CD4-positive, alpha-beta memory T cell (primary cell): ENCODE measurements at places on chromosomes 5 and 9.

- DNase-seq = no peak
Observed at GRCh38 chr9:7289773-7290172, 509.8 kb downstream of the DMAC1 start.

- DNase-seq = no peak
Observed at GRCh38 chr5:83967417-83967816, 246.8 kb upstream of the HAPLN1 start.

DNA sequence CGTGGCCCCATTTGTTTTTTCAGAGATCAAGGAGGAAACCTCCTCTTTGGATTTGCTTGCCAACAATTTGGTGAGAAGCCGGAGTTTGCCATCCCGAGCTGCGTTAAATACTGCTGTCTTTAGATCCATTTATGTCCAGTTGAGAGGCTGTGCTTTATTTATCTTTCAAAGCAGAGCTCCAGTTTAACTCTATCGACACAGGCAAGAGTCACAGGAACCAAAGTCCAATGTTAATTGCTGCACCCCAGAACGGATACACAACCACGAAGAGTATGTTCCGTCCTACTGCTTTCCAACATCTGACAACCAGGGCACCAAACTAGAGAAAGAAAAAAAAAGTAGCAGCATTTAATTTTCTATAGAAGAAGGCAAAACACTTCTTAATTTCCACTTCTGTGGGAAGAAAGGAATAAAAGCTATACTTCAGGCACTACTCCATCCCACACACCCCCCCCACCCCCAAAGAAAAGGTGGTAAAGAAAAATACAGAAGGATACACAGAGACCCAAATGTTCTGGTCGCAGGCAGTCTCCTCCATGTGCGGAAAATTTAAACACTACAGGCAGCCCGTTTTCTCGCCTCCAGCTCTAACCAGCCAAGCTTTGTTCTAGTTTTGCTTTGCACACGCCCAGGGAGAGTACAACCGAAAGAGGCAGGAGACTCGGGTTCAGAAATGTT lies 1.1 kb downstream of the FEM1C start:
- DNase-seq = no peak

DNA sequence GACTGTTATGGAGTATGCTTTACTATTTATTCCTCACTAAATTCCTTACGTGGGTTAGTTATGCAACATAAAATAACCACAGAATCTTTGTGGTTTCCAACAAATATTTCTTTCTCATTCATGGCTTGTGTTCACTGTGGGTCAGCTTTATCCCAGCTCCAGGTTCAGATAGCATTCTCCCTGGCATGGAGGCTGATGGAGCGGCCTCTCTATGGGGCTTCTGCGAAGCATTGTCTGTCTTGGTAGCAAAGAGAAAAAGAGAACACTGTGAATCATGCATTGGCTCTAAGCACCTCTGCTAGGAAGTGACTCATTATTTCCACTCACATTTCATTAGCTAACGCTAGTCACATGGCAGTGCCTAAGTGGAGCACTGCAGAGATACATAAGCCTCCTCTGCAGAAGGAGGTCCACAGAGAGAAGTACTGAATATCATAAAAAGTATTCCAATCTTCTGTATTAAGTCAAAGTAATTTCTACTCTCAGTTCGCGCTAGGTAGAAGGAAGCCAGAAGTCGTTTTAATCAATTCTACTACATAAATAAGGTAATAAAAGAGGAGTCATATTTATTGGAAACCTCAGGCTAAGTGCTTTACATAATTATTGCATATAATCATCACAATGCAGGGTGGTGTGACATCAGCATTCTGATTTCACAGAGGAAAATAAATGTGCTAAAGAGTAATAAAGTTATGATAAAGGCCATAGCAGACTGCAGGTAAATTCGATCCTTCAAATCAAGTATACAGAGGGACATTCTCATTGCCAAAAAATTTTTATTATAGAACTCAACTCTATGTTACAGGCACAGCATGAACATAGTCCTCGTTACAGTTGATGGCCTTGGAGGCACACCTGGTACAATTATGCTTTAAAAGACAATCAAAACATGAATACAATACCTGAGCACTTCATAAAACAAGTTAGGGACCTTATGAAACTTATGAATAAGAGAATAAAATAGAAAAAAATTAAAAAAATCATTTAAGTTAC lies 531.1 kb downstream of the CETN3 start:
- DNase-seq = no peak

DNA sequence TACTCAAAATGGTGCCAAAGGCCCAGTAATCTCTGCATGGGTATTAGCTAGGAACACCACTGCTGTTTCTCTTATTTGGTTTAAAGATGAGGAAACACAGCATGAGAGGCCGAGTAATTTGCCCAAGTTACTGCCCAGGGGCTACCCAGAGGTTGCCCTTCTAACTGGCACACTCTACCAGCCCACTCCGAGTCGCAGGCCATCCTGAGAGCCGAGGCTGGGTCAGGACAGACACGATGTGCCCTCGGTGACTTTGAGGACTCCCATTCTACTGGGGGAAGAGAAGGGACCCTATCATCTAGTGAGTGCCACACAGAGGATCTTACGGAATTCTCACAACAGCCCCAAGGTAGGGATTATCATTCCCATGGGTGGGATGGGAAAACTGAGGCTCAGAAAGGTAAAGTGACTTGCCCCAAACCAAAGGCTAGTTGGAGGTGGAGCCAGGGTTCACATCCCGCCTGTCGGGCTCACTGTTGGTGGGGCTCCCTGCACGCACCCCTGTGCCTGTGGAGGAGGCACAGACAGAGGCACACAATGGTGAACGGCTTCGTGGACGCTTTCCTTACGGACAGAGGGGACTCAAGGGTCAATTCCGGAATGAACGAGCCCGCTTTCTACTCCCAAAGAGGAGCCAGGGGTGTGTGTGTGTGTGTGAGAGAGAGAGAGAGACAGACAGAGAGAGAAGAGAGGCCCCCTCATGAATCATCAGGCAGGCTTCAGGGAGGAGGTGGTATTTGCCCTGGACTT lies 225.0 kb downstream of the MELK start:
- DNase-seq = no peak

DNA sequence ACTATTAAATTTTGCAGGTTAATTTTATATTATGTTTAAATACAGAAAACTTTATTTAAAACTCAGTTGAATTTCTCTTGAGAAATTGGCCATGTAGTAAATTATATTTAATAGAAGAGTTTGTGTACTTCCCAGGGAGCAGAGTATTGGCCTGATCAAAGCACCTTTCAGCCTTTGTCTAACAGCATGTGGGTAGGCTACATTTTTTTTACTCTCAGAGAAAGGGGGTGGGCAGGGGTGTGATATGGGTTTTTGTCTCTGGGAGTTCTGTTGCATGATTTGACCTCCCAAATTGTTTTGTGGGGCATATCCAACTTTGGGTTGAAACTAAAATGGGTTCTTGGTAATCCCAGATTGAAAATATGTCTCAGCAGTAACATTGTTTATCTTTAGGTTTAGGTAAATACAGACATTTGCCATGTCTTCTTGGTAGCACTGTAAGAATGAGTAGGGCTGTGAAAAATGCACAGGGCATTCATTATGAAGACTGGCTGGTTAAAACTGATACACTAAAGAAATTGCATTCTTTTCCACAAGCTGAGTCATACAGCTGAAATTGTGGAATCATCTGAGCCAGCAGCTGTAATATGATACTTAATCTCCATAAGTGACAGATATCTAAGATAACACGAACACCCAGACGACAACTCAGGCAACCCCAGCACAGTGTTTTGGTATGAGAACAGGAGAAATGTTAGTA lies 75.4 kb upstream of the CDKN2B start:
- no peak for DNase-seq

DNA sequence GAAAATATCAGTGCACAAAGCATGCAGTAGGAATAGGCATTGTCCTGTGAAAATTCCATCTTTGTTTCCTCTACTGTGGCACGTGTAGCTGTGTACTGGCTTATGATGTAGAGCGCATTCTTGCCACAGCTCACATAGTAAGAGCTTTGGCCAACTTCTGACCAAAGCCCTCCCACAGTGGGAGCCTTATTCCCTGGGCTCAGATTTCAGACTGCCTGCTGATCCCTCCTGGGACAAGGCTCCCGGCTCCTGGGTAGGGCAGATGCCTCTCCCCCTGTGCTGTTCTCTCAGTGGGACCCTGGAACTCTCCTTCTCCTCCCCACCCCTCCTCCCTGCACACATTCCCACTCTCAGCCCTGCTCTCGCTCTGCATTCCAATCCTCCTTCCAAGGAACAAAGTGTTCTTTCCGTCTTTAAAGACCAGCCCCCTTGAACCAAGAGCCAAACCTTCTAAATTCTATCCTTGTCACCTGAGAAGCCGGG lies 17.5 kb downstream of the LCP2 start:
- no peak for DNase-seq

DNA sequence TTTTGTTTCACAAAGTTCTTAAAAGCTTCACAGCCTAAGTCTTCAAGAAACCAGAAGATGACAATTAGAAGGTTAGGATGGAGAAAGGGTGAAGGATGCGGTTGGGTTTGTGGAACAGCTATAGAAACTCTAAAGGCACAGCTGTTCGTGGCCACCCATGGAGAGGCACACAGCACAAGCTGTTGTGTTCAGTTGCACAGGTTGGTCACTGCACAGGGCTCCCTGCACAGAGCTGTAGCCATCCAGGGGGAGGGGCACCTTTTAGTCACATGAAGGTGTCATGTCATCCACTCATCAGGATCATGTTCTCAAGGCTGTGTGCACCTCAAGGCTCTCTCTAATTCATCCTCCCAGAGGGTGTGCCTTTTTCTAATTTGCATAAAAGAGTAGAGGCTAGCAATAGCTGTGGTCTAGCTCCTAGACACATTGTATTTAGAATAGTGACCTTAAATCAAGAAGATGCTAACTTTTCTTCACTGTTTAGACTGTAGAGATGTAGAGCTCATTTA lies 5.0 kb upstream of the RASGRF2 start:
- DNase-seq = no peak

- no peak for DNase-seq
Observed at GRCh38 chr5:169656125-169656901, 19.2 kb downstream of the DOCK2 start.

DNA sequence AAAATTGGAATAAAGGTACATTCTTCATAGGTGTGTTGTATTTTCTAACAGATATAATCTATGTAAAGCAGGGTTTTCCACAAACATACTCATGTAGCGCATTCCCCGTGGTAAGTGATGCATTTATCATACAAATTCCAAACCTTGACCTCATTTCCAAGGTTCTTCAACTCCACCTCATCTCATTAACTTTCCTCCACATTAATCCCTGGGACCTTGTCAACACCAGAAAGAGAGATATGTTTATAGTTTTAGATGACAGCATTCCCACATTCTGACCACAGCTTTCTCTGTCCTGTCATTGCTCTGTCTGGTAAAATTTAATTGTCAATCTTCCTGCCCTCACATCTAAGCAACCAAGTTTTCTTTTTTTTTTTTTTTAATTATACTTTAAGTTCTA lies 415.1 kb downstream of the TMEM161B start:
- DNase-seq = no peak

GRCh38 chr5:128446-128845 lies 36.5 kb downstream of the PLEKHG4B start:
- DNase-seq = no peak

DNA sequence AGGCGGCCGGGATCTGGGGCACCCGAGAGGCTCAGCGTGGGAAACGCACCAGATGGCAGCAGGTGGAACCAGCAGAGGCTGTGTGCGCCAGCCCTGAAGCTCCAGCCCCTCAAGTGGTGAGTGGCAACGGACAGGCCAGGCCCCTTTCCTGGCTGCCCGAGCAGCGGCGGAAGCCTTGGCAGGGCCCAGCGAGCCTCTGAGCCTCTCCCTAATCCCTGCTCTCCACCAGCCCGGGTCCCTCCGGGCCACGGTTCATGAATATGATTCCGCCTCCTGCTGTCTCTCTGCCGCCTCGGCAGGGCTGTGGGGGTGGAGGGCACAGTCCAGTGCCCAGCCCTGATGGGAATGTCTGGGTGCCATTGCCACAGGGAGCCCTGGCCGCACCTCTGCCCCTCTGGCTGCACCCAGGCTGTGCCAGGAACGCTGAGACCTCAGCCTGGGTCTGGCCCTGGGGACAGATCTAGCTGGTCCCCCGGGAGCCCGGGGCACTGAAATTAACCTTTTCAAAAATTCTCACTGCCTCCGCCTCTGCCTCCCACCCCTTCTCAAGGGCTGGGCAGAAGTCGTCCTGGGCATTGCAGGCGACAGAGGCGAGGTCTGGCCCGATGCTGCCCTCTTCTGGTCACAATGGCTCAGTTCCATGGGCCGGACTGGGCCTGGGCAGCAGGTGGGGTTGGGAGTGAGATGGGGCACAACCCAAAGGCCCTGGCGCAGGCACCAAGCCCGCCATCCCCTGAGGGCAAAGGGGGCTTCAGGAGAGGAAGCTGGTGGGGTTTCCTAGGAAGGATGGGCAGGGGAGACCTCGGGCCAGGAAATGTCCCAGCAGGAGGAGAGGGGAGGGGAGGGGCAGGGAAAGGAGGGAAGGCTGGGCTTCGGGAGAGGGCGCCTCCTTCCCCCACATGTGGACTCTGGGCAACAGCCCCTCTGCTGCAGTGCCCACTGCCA lies 20.3 kb downstream of the CCDC187 start:
- DNase-seq = peak; percentile 55
